ENCODE measurements at places on chromosomes 5 and 9.

- DNase-seq = no peak
These were observed 197.5 kb downstream of the TRPM3 start for GRCh38 chr9:70923961-70924360.

DNA sequence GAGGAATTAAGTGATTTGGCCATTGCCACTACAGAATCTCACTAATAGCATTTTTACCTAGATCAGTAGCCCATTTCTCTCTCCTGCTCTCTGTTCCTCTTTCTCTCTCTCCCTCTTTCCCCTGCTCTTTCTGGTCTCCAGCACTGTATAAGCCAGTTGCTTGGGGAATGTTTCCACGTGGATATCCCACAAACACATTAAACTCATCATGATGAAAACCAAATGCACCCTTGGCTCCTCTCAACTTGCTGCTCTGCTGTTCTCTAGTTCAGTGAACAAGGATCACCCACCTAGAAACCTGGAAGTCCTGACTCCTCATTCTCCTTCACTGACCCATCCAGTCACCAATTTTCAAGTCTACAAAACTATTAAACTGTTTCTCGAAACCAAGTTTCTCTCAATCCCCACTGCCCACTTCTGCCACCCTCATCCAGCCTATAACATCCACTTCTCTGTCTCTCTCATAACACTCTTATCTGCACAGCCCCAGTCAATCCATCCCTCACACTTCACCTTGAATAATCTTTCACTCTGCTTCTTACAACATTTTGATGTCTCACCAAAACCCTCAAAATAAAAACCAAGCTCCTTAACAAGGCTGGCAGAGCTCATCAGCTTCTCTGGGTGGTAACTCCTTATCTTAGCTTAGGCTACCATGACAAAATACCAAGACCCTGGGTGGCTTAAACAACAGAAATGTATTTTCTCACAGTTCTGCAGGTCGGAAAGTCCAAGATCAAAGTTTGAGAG, 79.3 kb downstream of the ARL15 start:
- DNase-seq = no peak

- DNase-seq = no peak
These were observed 71.0 kb downstream of the WNK2 start for GRCh38 chr9:93254806-93255493.

GRCh38 chr5:131926168-131926567, 19.3 kb downstream of the MEIKIN start:
- no peak for DNase-seq

DNA sequence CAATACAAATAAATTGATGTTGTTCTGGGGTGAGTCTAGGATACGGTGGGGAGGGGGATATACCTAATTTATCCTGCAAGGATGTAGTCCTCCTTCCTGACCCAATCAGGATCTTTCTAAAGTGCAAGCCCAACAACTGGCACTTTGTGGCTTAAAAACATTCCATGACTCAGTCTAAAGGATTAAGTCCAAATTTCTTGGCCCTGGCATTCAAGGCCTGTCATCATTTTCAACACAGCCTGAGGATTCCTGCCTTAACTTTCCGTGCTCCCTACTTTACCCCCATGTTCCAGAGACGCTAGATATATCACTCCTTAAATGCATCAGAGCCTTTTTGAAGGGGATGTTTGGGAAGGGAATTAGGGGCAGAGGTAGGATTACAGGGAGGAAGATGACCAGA, 1.0 kb downstream of the FAM221B start:
- DNase-seq = no peak

DNA sequence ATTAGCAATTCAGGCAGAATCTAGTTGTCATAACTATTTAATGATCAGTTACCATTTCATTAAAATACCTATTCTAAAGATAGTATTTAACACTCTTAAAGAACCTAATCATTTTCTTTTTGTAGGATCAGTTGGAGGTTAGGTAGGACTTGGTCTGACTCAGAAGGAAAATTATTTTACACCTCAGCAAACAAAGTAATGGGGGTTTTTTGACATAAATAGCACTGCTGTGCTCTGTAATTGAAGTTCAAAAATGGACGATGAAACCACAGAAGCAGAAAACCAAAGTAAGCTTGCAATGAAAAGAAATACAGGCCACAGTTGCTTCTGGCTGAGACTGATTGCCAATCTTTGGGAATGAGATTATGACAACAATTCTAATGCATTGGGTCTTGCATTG, 187.0 kb upstream of the TRPM3 start:
- no peak for DNase-seq

DNA sequence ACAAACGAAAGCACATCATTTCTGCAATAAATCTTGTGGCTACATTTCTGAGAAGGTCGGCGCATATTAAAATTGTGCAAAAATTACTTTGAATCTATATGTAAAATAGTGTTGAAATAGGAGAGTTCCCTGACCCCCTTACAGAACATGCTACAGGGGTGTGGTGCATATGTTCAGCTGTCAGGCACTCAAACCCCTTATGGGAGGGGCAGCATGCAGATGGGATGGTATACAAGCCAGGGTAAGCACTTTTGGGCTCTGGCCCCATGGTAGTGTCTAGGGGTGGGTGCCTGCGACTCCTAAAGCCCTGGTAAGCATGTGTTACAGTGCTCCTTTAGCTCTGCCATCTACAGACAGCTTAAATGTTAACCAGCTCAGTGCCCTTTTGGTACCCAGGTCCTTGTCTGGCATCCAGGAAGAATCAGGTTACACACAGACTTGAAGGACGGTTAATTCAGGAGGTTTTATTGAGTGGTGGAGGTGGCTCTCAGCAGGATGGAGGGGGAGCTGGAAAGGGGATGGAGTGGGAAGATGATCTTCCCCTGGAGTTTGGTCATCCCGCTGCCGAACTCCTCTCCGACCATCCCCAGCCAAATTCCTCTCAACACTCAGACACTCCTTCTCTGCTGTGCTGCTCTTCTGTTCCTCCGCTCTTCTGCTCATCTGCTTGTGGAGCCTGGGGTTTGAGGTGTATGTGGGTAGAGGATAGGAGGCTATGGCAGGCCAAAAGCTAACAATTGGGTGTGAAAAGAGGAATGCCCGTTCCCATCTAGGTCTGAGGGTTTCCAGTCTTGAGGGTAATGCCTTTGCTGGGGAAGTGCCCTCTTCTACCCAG, 84.6 kb upstream of the RASEF start:
- no peak for DNase-seq

GRCh38 chr5:165188556-165189175, 1683.2 kb downstream of the MAT2B start:
- no peak for DNase-seq

DNA sequence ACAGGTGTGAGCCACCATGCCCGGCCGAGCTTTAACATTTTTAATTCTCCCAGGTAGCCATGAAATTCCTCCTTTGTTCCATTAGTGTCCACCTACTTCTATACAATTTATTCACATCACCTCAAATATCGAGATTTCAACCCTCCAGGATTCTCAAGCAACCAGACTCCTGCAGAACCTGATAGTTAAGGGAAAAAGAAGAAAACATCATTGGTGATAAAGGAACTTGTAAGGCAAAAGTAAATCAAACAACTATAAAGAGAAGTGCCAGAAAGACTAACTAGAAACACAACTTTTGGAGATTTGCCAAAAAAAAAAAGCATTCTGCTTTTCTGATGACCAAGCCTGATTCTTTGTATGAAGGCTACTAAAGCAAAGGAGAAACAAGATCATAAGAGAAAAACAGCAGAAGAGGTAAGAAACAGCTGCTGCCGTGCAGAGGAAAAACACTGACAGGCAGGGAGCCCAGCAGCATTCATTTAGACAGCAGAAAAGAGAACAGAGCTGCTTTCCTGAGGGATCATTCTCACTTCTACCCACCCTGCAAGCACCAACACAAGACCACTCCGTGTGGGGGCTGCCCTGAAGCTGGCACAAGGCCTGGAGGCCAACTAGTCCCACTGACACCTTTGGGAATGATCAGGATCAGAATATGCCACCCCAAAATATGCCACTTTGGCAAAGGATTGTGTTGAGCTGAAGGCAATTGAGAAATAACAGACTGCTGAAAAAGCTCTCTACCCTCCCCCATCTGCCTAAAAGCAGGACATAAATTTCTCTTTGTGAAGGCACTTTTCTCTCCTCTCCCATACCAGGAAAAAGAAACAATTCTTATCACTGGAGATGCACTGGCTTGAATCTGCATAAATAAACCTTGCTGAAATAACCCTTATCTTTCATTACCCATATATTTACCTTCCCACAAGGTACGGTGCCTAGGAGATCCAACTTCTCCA, 75.1 kb downstream of the ALDH7A1 start:
- no peak for DNase-seq

GRCh38 chr5:171986772-171987171, 19.7 kb downstream of the FBXW11 start:
- DNase-seq = no peak

- DNase-seq = no peak
These were observed 74.1 kb downstream of the AOPEP start for GRCh38 chr9:94800424-94801117.

- no peak for DNase-seq
These were observed 56.7 kb downstream of the UBE2QL1 start for GRCh38 chr5:6505416-6505755.

Measured in stimulated activated CD8-positive, alpha-beta memory T cell treated with anti-CD3 and anti-CD28 coated beads, Interleukin-4, amount 100 ng/mL, for 1 hour (primary cell).